ENCODE measurements at places on chromosomes 2 and 18.

DNA sequence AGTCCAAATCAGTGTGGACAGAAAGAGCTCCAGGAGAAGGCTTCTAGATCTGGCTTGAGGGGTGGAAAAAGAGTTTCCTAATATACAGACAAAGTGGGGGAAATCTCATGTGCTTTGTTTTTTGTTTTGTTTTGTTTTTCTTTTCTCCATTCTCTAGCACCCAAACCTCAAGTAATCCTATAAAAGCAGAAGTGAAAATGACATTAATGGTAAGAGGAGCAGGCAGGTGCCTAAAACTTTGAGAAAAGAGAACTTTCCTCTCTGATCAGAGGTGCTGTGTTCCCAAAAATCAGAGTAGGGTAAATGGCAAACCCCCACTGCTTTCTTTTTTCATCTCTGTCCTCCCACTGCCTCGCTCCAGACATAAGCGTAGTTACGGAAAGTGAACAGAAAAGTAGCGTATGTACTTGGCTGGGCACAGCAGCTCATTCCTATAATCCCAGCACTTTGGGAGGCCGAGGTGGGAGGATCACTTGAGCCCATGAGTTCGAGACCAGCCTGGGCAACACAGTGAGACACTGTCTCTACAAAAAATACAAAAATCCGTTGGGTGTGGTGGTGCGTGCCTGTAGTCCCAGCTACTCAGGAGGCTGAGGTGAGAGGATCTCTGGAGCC, 77.8 kb downstream of the FAM161A start:
- DNase-seq: no peak

GRCh38 chr2:1978706-1979105, 234.4 kb upstream of the PXDN start:
- no peak for DNase-seq

GRCh38 chr2:186592137-186592875, 2.5 kb downstream of the ITGAV start:
- DNase-seq: no peak

DNA sequence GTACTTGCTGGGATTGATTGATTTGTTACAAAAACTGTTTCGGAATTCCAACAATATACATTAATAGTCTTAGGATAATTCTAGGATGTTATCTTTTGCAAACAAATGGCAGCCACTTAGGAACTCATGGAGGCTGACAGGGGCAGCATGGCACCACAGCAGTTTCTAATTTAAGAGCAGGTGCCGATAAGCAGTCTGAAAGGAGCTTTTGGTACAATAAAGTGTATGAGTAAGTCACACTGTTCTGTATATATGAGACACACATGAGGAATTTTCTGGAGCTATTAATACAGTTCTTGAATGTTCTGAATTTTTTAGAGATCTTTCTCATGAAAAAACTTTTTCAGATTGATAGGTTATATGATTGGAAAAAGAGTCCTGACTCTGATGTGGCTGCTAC, 52.2 kb downstream of the EIF5B start:
- DNase-seq: no peak

- no peak for DNase-seq
Observed at GRCh38 chr2:90221300-90221651, 1529.8 kb downstream of the RPIA start.

GRCh38 chr18:45167631-45168280, 447.5 kb upstream of the SLC14A2 start:
- no peak for DNase-seq

DNA sequence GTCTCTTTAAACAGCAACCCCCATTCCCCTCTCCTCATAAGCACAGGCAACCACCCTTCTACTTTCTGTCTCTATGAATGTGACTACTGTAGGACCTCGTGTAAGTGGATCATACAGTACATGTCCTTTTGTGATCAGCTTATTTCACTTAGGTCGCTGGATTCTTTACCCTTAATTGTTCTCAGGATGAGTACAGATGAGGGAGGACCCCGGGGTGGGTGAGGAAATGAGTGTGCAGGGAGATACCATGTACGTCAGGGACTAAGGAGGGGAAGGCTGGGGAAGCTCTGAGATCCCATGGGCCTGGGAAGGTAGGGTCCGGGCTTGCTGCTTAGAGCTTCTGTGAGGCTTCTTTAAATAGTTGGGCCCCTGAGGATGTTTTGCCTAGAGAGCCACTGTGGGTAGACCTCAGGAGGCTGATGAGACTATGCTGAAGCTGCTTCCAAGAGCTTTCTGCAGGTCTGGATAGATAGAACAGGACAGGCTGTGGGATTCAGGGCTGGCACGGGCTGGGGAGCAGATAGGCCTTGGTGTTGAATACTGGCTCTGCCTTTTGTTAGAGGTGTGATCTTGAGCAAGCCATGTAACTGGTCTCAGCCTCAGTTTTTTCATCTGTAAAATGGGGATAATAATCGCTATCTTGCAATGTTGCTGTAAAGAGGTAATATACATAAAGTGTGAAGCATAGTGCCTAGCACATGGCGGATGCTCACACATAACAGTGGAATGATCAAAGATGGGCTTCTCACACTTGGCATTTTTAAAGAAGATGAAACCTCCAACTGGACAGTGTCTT, 155.3 kb downstream of the PRKCE start:
- DNase-seq: no peak

GRCh38 chr2:131054488-131054887, 38.8 kb downstream of the FAM168B start:
- no peak for DNase-seq

- DNase-seq: no peak
Observed at GRCh38 chr2:183998797-183999190, 599.5 kb upstream of the ZNF804A start.

DNA sequence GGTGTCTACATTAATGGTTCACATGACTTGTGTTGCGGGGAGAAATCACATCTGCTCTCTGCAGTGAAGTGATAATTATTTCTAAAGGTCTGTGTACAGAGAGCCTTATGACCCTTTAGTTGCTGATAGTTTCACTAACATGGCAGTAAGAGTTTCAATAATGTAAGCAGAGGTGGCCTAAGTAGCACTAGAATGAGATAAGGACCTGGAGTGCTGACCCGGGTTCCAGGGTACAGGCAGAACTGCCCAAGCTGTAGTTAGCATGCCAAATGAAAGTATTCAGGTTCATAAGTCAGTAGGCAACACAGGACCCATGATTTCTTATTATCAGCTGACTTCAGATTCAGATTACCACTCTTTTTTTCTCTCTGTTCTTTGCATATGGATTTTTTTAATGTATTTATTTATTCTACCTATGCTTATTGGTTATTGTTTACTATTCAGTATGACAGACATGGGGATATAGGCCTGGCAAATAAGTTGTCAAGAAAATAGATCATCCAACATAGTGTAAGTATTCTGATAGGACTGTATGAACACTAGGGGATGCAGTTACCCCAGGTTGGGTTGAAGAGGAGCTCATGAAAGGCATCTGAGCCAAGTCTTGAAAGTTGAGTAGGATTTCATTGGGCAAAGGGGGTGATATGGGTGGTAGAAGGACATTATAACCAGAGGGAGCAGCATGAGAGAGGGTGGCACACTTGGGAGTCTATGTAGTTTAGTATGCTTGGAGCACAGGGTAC, 105.2 kb downstream of the CCDC85A start:
- no peak for DNase-seq

- no peak for DNase-seq
Observed at GRCh38 chr2:21282515-21282898, 158.7 kb downstream of the TDRD15 start.

DNA sequence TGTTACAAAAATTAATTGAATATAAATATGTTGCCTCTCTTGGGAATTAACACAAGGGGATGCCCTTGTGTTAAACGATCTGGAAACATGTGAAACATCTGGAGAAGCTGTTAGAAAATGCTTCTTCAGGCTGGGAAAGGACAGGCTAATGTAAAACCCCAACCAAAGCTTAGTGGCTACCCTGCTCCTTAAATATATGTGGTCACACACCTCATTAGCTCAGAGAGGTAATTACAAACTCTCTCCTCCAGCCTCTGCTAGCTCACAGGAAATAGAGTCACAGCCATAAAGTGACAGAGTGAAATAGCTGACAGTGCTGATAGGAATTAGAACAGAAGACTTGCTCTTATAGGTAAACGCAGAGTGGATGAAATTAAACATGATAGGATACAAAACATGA, 155.9 kb downstream of the RAB3GAP1 start:
- no peak for DNase-seq

- DNase-seq: no peak
Observed at GRCh38 chr2:152186262-152186661, 10.7 kb upstream of the STAM2 start.

DNA sequence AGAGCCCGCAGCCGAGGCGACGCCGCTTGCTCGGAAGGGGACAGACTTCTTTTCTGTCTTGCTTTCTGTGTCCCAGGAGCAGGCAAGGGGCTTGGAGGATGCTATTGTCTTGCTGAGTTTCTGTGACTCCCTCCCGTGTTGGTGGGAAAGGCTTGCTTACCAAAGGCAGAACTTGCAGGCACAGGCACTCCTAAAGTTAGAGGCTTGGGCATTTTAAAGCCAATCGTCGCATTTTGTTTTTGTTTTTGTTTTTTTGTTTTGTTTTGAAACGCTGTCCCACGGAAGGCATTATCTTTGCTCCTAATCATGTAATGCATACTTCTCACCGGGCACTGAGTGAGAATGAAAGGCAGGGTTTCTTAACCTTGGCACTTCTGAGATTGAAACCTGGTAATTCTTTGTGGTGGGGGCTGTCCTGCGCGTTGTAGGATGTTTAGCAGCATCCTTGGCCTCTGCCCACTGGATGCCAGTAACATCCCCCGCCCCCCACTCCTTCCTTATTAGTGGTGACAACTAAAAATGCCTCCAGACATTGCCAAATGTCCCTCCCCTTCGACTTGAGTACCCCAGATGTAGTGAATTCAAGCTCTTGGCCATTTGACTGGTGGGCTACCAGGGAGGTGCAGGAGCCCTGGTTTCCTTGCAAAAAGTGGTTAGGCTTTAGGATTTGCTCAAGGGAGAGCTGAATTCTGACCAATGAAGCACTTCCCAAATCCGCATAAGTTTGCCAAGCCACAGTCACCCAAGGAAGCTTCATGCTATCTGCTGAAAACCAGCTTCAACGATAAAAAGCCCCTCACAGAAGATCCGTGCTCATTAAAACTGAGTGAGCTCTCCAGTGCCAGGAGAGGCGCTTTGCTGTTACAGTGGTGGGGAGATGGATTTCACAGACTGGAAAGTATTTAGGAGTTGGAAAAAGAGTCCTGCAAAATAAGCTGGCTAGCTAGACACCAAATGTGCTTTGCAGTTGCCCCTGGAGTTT, 1.2 kb downstream of the ANTXR1 start:
- DNase-seq: no peak

GRCh38 chr2:101741775-101742520, 44.4 kb downstream of the MAP4K4 start:
- no peak for DNase-seq

DNA sequence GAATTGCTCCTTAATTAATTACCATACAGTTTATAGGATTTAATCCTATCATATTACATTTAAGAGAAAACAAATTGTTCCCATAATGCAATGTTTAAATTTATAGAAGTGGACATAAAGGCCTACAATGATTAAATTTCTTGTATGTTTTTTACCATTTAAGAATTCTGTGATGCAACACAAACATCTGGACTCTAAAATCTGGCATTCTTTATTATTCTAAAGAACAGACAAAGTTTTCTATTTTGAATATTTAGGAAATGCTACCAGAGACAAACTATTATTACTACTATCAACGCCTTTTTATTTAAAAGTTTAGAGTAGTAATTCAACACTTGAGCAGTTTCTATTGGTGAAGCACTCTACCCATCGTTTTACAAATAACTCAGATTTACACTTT, 535.1 kb downstream of the TMX3 start:
- DNase-seq: no peak

DNA sequence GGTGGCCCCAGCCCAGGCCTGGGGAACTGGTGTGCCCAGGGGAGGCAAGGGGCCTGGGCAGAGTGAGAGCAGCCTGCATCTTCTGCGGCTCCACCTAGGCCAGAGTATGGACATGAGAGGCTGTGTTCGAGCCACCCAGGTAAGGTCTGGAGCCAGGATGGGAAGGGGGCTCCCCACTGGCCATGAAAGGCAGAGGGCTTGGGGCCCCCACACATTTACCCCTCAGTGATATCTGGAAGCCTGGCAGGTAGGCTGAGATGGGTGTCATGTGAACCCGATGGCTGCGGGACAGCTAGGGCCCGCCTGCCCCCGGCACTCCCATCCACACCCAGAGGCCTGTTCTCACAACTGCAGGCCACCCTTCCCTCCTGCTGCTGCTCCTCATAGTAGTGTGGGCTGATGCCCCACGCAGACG, 13.2 kb downstream of the ADRA2B start:
- DNase-seq: no peak

DNA sequence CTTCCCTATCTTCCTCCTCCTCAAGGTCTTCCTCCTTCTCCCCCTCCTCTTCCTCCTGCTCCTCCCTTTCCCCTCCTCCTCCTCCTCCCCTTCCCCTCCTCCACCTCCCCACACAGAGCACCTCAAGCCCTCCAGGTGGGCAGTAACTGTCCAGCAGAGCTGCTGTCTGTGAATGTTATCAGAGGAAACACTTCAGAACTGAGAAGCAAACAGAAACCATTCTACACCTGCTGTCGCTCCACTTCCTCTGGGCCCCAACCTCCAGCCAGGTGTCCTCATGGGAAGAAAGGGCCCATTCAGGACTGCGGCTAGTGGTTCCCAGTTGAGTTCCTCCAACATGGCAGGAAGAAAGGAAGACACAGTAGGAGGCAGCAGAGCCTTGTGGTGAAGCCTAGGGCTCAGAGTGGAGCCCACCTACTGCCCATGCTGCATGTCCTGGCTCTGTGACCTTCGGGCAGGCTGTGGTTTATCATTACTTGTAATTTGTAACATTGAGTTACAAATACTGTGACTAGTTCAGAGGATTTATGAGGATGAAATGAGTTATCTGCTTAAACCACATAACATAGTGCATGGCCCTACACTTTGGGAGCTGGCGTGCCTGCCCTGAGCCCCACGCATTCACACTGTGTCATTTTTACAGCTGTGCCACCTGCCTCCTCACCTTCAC, 165.9 kb upstream of the ID2 start:
- no peak for DNase-seq

- no peak for DNase-seq
Observed at GRCh38 chr2:168006498-168006897, 240.9 kb downstream of the STK39 start.

GRCh38 chr2:127014224-127014623, 92.7 kb downstream of the BIN1 start:
- no peak for DNase-seq

DNA sequence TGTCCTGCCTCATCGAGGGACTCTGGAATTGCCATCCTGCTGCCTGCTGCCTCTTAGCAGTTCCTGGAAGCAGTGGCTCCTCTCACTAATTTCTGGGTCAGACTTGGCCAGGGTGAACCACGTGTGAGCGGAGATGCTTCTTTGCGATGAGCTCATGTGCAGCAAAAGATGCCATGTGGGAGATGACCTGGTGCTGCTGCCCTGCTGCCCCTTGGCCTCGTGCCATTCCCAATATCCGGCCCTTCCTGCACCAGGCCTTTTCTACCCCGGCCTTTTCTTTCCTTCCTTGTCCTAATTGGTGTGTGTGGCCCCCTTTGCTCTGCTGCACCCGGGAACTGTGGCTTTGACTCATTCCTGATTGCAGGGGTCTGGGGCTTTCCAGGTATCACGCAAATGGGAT, 296.9 kb upstream of the HS6ST1 start:
- no peak for DNase-seq

- DNase-seq: no peak
Observed at GRCh38 chr18:364256-364826, 96.5 kb upstream of the THOC1 start.

- no peak for DNase-seq
Observed at GRCh38 chr18:74515620-74516231, 18.6 kb upstream of the CNDP1 start.
